ENCODE measurements at places on chromosomes 2 and 18.

GRCh38 chr2:171598713-171599319 is 76.5 kb downstream of the CYBRD1 start:
- DNase-seq, result peak; percentile 79

DNA sequence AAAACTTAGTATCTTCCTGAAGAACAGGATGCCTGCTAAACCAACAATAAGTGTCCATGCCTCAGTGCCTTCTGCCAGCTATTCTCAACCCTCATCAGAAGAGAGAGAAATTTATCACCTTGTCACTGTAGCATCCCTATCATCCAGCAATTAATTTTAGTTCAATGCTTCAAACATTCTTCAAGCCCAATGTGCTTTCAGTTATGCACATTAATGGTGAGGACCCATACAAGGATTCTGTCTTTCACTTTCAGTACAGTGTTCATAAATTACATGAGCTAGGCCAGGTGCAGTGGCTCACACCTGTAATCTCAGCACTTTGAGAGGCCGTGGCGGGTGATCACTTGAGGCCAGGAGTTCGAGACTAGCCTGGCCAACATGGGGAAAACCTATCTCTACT is 47.0 kb upstream of the MSH6 start:
- DNase-seq, result no peak

GRCh38 chr2:201204655-201205514 is 21.9 kb downstream of the CASP10 start:
- DNase-seq, result no peak

DNA sequence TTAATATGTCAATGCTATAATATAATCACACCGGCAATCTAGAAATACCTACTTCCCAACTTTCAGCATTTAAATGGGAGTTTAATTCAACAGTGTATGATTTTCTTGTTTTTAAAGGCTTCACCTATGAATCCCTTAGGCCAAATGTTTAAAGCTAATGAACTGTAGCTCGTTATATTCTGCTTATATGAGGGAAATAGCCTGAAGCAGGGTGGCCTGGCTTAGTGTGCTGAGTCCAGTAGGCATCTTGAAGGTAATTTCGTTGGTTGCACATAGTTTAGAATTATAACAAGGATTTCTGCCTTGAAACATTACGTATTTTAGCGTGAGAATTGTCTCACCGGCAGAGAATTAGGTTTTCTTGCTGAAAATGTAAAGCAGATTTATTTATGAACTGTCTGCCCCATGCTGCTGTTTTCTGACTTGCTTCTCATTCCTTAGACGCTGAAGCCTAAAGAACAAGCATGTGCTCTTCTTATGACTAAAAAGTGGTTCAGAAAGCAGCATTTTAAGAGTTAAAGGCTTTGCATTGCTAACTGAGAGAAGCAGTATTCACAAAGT is 433.7 kb upstream of the RAB12 start:
- no peak for DNase-seq

DNA sequence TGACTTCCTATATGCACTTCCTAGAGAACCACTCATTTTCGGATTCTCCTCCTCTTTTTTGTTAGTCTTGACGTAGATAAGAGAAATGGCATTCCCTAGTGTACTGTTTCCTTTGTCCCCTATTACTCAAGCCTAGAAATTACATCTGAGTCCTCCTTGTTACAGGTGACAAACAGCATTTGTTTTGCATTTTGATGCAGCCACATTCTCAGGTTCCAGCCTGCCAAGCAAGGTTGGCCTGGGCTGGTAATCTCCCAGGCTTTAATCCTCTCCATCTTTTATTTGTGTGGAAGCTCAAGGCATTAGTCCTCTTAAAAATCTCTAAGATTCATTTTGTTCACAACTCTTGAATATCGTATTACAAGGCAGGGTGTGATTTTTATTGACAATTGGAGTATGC is 318.0 kb upstream of the NRP2 start:
- DNase-seq, result no peak

DNA sequence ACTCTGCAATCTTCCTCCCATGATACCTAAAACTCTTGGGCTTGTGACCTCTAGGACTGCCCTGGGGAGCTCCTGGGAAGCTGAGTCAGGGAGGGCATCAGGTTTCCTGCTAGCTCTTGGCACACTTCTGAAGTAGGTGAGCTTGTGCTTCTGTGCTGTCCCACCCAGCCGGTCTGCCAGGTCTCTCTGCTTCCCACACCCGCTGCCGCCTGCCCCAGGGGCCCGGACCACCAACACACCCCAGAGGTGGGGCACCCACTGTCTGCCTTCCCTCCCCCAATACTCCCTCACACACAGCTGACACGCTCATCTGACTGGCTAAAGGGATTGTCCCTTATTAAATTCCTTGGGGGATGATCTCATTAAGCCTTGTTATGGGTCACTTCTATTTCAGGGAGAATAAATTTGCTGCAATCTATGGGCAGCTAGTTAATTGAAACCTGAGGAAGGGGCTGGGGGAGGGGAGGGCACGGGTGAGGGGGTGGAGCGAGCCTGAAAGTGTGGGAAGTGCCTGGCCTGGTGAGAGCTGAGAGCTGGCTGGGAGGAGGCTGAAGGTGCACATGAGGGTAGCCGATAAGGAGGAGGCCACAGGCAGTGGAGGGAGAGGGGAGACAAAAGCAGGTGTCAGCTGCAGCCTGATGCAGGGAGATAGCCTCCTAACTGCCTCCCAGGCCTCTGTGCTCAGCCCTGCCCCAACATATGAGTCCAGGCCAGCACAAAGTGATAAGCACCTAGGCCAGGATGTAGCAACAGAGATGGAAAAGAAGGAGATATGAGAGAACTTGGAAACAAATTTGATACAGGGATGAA is 48.8 kb downstream of the HAUS1 start:
- no peak for DNase-seq

DNA sequence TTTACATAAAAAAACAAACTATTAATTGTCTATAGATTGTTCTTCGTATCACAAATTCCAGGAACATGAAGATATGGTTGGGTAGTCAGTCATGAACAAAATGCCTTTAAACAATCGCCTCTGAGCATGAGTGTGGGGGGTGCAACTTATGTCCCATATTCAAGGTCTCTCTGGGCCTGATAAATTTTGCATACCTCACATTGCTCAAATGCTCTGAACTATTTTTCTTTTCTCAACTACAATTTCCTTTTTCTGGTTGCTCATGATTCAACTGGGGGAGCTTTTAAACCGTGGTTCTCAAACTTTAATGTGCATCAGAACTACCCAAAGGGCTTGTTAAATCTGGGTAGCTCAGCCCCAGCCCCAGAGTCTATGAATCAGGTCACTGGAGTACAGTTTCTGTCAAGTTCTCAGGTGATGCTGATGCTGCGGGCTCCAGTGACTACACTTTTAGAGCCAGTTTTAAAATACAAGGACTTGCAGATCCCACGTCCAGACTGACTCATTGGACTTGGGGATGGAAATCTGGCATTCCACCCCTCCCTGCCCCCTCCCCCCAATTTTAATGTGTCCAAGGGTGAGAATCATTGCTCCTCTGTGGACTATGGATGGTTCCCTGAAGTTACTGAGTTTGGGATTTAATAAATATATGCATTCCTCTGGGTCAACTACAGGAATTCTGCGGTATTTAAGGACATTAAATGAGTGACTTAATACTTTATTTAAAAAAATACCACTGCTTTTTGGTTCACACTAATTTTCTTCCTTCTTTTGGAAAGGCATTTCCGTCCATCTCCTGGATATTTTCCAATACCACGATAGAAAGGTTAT is 1.5 kb upstream of the GPD2 start:
- no peak for DNase-seq

DNA sequence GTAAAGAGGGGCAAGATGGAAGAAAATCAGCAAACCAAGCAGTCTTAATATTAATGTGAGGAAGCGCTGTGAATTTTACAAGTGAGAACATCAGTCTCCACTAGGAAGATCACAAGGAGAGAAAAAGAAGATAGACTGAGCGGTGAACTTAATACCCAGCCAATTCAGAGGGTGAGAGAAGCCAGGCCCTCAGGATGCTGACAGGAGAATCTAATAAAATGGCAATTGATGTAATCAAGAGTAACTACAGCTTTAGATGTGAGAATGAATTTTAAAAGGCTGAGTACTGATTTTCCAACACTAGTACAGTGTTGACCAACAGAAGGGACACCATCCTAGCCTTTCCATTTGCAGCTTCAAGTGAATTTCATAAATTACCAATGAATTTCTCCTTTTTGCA is 35.7 kb upstream of the SIX2 start:
- DNase-seq, result no peak

- DNase-seq, result no peak
Observed at GRCh38 chr2:172953411-172953810, 122.2 kb upstream of the MAP3K20 start.

DNA sequence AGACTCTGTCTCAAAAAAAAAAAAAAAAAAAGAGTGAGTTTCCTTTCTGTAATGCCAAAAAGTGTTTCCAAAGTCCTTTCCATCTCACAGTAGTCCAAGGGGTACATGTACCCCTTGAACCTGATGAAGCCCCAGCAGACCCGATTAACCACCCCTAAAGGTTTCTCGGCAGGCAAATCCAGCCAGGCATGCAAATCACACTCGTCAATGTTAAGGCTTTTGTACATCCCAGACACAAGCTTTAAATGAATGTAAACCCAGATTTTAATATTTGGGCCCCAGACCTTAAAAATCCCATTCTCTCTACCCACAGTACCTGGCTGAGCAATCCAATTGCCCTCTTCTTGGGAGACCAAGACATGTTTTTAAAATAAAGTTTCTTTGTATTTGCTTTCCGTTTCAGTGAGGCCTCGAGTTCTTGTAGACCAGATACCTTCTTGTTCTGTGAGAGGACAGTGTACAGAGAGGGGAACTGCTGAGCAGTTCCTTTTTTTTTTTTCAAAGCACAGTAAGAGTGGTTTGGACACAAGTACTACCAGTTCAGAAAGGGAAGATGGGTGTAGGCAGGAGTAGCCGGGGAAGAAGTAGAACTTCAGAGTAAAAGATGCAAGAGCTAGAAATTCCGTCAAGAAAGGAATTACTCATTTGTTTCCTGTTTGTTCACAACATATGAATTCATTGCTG is at the start of gene NLRC4:
NLRC4 (minus strand) TSS at position 465 of the 684 bp plus-strand sequence. CDS start 8,111 bp downstream, outside the sequence.
- DNase-seq, result no peak

DNA sequence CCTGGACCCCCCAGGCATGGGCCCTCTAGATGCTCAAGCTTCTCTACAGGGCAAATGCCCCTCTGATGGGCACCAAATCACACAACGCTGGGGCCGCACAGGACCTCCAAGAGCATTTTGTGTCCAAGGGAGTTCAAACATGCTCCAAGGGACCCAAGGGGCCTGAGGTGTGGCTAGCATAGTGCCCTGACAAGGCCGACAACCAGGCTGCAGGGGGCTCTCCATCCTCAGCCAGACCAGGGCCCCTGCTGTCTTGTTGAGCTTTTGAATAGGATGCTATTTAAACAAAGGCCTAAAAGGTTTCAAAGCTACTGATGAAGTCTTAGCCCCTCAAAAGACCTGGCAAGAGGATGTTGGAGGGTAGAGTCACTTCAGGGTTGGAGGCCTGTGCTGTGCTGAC is 33.1 kb downstream of the EN1 start:
- DNase-seq, result no peak

DNA sequence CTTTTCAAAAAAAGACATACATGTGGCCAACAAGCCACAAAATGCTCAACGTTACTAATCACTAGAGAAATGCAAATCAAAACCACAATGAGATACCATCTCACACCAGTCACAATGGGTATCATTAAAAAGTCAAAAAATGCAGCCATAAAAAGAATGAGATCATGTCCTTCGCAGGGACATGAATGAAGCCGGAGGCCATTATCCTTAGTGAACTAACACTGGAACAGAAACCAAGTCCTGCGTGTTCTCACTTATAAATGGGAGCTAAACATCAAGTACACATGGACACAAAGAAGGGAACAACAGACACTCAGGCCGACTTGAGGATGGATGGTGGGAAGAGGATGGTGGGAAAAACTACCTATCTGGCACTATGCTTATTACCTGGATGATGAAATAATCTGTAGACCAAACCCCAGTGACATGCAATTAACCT is 17.8 kb upstream of the ATL2 start:
- no peak for DNase-seq

GRCh38 chr18:62610701-62611411 is 88.0 kb downstream of the ZCCHC2 start:
- no peak for DNase-seq

GRCh38 chr2:10830203-10830602 is 17.6 kb upstream of the PDIA6 start:
- no peak for DNase-seq

DNA sequence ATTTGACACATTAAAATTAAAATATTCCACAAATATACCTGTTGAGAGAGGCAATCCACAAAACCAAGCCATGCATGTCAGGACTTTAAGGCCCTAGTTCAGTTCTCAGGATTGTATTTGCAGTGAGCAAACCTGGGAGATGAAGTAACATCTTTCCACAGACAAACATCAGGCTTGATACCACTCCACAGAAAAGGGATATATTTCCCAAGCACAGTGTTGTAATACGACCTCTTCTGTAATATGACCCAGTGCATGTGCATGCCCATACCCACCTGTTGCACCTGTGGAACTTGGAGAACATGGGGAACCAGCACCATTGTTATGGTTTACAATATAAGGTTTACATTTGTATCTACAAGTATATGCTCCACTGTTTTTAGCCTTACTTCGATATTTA is 184.0 kb downstream of the PDE11A start:
- no peak for DNase-seq

GRCh38 chr18:3710712-3711301 is 260.8 kb downstream of the TGIF1 start:
- no peak for DNase-seq

DNA sequence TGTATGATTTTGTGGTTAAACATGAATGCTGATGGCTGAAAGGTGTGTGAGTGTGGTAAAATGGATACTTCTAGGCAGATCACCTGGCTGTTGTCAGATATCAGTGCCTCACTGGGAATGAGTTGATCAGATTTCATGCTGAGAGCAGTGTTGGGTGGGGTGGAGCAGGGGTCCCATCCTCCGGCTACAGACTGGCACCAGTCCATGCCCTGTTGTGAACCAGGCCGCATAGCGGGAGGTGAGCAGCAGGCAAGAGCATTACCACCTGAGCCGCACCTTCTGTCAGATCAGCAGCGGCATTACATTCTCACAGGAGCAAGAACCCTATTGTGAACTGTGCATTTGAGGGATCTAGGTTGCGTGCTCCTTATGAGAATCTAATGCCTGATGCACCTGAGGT is 78.7 kb downstream of the GLI2 start:
- DNase-seq, result no peak

GRCh38 chr18:24420551-24420950 is 5.9 kb upstream of the IMPACT start:
- DNase-seq, result no peak

DNA sequence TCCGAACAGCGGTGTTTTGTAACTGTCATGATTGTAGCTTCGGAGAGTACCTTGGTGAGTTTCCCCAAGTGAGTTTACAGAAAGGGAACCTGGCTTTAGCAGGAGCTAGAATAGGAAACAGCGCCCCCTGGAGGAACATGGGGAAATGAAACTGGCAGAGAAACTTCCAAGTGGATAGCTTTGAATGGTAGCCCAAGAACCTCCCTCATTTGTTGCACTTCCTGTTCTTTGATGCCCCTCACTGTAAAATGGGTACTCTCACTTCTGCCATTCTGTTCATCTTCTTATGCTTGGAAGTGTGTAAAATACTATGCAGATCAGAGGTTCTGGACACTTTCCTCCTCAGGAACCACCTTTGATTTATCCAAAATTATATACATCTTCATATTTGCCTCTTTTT is 36.2 kb downstream of the CHST10 start:
- DNase-seq, result peak; percentile 78
